ENCODE measurements at places on chromosomes 5 and 9.

- DNase-seq, result no peak
These were observed 26.8 kb upstream of the STXBP1 start for GRCh38 chr9:127585161-127585819.

- DNase-seq, result no peak
These were observed 64.5 kb downstream of the C9orf152 start for GRCh38 chr9:110143485-110143884.

DNA sequence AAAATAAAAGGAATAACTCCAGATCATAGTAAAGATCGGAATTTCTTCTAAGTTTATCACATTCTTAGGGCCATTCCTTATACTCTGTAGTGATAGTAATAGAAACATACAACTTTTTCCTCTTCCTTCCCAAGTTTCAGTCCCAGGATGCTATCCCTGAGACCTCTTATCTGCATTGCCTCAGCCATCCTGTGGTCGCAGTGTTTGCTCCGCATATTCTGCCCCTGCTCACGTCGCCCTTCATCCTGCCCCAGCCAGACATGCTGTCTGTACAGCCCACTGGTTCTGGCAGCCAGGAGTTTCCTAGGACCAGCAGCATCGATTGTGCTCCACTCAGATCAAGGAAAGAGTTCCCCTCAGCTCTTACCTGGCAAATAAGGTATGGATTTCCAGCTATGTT lies 132.7 kb upstream of the ERCC6L2 start:
- no peak for DNase-seq

GRCh38 chr9:107639426-107639825 lies 149.9 kb upstream of the KLF4 start:
- DNase-seq, result peak; percentile 56

GRCh38 chr5:180137401-180138213 lies 66.0 kb upstream of the RNF130 start:
- no peak for DNase-seq

- no peak for DNase-seq
These were observed 173.0 kb upstream of the PDE4D start for GRCh38 chr5:60066502-60066901.

GRCh38 chr5:2904399-2904798 lies 152.9 kb upstream of the IRX2 start:
- DNase-seq, result no peak

DNA sequence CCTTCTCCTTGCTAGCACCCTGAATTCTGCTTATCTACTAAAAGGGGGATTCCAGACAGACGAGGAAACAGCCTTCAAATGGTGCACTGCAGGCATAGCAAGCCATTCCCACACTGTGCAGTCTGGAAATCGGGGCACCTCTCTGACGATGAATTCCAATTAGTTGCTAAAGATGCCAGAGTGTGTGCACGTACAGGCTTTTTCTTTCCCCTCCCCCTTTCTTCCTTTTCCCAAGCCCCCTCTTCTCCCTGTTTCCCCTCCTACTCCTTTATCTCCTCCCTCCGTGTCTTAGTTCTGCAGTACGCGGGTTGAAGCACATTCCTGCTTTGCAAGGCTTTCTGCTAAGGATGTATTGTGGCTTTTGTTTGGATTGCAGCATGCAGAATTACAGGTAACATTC lies at the start of gene GPR21:
Gene GPR21, plus strand, starts transcription at position 316 of the 400 bp plus-strand sequence. CDS start 900 bp downstream, outside the sequence.
- DNase-seq, result no peak

DNA sequence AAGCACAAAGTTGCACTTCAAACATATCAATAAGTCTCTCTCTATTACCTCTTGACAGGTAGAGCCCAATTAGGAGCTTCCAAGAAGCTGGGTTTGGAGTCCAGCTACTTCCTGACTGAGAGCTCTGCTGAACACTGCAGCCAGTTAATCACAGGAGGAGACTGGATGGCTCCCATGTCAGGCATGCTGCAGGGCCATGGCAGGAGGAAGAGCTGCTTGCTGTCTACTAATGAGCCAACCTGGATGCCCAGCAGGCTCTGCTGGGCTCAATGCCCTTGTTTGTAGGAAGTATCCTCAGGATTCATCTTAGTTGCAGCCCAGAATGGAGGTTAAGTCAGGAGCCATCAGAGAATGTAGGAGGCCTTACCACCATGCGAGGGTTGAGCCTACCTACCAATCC lies 91.9 kb downstream of the TMEM215 start:
- no peak for DNase-seq

DNA sequence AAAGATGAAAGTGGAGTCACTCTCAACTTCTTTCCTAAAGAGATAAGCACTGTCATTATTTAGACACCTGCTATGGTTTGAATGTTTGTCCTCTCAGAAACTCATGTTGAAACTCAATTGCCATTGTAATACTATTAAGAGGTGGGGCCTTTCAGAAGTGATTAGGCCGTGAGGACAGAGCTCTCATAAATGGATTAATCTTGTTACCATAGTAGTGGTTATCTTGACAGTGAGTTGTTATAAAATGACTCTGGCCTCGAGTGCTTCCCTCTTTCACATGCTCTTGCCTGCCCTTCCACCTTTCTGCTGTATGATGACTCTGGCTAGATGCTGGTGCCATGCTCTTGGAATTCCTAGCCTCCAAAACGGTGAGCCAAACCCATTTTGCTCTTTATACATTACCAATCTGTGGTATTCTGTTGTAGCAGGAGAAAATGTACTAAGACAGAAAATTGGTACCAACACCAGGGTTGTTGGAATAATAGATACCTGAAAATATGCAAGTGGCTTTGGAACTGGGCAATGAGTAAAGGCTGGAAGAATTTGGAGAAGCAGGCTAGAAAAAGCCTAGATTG lies 38.0 kb downstream of the GDA start:
- DNase-seq, result no peak

GRCh38 chr9:95880021-95880690 lies 4.7 kb downstream of the ERCC6L2 start:
- DNase-seq, result no peak

DNA sequence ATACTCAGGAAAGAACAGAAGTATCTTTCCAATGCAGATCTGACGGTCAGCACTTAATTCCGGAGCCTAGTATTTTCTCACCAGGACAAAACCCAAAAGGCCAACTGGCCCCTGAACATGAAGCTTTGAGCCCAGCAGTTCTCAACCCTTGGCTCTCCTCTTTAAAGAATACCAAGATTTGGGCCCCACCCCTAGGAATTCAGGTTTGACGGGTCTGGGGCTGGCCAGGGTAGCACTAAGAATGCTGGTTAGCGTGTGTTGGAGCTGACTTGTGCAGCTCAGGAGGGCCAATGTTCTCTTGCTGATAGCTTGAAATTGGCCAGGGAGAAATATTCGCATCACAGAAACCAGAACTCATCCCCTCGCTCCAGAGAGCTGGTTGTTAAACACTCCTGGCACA lies 88.3 kb upstream of the PTCH1 start:
- no peak for DNase-seq

GRCh38 chr5:119860463-119860862 lies 231.1 kb downstream of the FAM170A start:
- DNase-seq, result no peak

GRCh38 chr9:88539246-88539645 lies 4.3 kb downstream of the NXNL2 start:
- DNase-seq, result no peak

DNA sequence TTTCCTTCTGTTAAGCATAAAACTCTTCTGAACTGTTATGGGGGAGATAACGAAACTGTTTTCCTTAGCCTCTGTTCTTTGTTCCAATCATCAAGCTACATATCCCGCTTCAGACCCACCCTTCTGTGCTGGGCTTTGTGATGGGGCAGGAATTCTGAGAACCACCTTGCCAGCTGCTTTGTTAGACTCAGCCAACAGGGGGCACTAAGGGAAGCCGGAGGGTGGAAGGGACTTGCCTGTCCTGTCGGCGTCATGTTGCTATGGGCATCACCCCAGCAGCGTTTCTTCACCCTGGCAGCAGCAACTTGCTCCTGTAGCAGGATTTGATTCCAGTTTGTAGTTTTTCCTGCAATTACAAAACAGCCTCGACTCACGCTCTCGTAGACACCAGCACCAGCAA lies 169.1 kb downstream of the CAAP1 start:
- DNase-seq, result no peak
